Esophagus squamous epithelium (tissue), 5 donors: ENCODE measurements at places on chromosomes 12 and 14. TPM values are rescaled to one million over a fixed set of nuclear protein-coding genes. Genes with fewer than 3 reads are reported as not detected.

GRCh38 chr12:107847830-107848229 is 73.3 kb downstream of the ASCL4 start:
- DNase-seq = no peak

DNA sequence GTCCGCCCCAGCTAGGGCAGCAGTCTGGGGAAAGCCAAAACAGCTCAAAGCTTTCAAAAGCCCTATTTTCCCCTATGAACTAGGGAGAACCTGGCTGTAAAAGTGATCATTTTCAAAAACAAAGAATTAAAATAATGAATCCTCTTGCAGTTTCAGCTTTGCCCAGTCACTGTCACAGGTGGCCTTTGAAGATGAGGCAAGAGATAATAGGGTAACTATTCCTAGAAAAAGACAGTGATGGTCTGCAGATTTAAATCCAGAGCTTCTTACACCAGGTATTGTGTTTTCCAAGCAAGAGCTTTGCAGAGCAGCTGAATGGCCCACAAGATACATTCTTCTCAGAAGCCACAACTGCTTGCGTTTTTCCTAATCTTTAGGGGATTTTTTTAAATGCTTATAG is 80.2 kb upstream of the NUDT4 start:
- no peak for DNase-seq

C3AR1 gene
- total RNA-seq = 9.5 TPM

WDHD1 gene
- 6.4 TPM for total RNA-seq

- no peak for DNase-seq
Measured at GRCh38 chr12:126883697-126884096, 1383.3 kb upstream of the TMEM132C start.

DNA sequence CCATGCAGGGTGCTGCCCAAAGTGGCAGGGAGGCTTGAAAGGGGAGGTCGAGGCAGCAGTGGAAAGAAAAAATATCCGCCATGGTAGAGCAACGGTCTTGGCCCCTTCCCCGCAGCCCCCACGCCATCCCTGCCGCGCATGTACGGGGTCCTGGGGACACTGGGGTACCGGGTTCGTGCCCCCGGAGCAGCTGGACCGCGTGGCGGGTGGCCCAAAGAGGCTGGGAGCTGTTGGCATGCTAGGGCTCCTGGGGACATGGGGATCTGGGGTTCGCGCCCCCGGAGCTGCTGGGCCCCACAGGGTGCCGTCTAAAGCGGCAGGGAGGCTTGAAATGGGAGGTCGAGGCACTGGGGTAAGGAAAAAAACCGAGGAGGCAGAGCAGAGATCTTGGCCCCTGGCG is 316.5 kb downstream of the ALG10 start:
- DNase-seq = no peak

GRCh38 chr14:76829013-76829365 is 2.8 kb downstream of the LRRC74A start:
- DNase-seq = no peak

DNA sequence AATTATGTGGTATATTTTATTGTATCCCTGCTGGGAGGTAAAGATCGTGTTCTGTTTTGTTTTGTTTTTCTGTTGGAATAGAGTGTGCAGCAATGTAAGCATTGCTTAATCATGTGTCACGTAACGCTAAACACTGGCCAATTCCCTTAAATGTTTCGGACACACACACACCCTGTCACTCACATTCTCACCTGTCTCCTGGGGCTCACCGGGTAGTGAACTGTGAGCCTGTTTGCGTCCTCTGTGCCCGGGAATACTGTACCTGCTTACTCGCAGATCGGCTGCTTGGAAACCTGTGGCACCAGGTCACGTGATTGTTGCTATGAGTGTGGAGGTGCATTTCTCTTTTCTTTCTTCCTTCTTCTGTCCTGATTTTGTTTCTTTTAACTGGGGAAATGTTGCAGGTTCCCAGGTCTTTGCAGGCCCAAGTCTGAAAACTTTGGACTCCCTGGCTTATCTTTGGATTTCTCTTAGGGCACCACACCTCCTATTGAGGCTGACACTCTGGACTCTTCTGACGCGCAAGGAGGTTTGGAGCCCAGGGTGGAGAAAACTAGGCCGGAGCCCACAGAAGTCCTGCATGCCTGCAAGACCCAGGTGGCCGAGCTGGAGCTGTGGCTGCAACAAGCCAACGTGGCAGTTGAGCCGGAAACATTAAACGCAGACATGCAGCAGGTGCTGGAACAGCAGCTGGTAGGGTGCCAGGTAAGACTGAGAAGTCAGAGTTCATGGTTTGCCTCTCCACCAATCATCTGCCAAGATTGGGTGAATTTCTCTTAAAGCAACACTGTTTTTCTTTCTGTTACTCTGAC is 181.1 kb downstream of the ESR2 start:
- no peak for DNase-seq

DNA sequence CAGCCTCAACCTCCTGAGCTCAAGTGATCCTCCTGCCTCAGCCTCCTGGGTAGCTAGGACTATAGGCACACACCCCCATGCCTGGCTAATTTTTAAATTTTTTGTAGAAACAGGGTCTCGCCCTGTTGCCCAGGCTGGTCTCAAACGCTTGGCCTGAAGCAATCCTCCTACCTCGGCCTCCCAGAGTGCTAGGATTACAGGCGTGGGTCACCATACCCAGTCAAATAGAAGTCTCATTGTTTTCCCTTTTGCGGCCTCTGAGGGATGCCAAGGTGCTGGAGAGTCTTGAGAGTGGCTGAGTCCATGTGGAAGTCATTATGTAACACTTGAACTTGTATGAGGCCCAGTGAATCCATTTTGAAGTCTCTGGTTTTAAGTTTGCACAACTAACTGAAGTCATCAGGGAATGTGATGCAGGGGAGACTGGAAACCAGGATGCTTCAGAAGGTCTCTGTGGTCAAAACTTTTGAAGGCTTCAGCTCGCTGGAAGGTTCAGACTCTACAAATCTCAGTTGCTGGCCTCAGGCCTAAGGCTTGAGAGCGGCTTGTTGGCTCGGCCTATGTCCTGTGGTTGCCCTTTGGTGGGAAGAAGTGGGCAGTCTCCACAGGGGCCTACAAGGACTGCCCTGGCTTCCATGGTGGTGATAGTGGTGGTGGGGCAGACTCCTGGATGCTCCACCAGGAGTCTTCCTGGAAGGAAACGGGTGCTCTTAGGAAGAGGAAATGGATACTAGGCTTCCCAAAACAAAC is 29.2 kb downstream of the GALNT16 start:
- DNase-seq = no peak

- no peak for DNase-seq
Measured at GRCh38 chr12:42039176-42039575, 105.5 kb downstream of the GXYLT1 start.

PROX2 gene
- total RNA-seq = not detected

- DNase-seq = no peak
Measured at GRCh38 chr12:124321040-124321481, 26.2 kb downstream of the RFLNA start.

NGB gene
- not detected for total RNA-seq
